Lung microvascular endothelial cell (primary cell): ENCODE measurements at places on chromosomes 3 and 15. TPM values are rescaled to one million over a fixed set of nuclear protein-coding genes. Genes with fewer than 3 reads are reported as not detected.

GRCh38 chr3:127835993-127836882 is 13.9 kb upstream of the MGLL start:
- no peak for DNase-seq

Gene SKOR1
- under 0.01 TPM in 2 replicates for total RNA-seq

DNA sequence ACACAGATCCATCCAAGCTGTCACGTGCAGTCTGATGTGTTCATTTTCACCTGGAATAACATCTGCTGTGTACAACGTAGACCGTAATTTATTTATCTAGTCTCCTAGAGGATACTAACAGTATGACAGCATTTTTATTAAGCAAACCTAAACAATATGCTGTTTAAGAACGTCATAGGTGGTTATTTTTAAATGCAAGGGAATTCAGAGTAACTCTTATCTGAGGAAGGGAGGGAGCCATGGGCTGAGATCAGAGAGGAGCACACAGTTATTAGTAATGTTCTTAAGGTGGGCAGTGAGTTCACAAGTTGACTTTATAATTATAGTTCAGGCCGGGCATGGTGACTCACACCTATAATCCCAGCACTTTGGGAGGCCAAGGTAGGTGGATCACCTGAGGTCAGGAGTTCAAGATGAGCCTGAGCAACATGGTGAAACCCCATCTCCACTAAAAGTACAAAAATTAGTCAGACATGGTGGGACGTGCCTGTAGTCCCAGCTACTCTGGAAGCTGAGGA is 193.6 kb downstream of the UACA start:
- DNase-seq: no peak

- peak; percentile 43 for DNase-seq
These were observed 629 bp downstream of the RPL24 start for GRCh38 chr3:101685870-101686307.

Gene PRSS50
- total RNA-seq: not detected in 2 replicates
